Stimulated activated naive CD4-positive, alpha-beta T cell (primary cell): ENCODE measurements at places on chromosomes 2 and 18.

DNA sequence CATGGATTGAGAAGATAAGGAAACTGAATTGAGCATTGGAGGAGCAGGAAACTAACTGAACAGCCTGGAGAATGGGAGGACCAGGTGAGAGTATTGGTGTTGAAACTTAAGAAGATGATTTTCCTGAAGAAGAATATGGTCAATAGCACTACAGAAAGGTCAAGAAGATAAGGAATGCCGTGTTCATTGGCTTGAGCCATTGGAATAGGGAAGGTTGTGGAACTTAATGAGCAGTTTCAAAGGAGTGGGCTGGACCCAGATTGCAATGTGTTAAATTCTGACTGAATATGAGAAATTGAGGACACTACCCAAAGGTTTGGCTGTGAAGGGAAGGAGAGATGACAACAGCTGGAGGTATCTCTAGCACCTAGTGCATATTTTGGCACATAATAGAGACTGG is 19.0 kb downstream of the KCMF1 start:
- no peak for DNase-seq

- DNase-seq = no peak
Observed at GRCh38 chr18:57125627-57126026, 21.3 kb upstream of the BOD1L2 start.

DNA sequence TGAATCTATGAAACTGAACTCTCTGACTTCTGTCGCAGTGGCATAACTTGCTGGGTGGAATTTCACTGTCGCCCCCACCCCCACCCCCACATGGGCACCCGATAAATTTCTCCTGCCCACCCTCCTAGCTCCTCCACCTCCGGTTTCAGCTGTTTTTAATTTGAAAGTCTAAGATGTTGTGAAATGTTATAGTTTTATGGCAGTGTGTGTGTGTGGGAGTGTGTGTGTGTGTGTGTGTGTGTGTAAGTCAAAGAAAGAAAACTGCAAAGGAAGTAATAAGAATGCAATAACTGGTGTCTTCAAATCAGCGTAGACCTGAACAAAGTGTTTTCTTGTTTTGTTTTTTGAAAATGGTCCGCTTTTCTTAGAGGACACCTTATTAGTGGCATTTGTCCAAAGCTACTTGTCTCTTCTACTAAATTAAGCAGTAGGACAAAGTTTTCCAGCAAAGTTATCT is 388 bp downstream of the DTNA start:
- no peak for DNase-seq

GRCh38 chr2:48790407-48791170 is 35.1 kb upstream of the LHCGR start:
- no peak for DNase-seq

DNA sequence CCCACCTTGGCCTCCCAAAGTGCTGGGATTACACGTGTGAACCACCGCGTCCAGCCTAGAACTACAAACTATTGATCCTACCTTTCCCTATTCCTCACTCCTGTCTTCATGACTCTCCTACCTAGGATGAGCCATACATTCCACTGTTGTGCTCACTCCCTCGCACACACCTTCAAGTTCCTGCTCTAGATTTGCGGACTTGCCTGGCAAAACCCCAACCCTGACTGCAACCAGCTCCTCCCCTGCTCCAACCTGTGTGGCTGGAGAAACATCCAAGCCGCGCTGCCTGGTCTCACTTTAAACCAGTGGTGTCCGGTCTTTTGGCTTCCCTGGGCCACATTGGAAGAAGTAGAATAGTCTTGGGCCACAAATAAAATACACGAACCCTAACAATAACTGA is 5.0 kb upstream of the DNPEP start:
- no peak for DNase-seq
